ENCODE measurements at places on chromosomes 13 and 19. TPM values are rescaled to one million over a fixed set of nuclear protein-coding genes. Genes with fewer than 3 reads are reported as not detected.

The MEDAG gene
- not detected for total RNA-seq

The PTGER1 gene
- 0.97 TPM for total RNA-seq

DNA sequence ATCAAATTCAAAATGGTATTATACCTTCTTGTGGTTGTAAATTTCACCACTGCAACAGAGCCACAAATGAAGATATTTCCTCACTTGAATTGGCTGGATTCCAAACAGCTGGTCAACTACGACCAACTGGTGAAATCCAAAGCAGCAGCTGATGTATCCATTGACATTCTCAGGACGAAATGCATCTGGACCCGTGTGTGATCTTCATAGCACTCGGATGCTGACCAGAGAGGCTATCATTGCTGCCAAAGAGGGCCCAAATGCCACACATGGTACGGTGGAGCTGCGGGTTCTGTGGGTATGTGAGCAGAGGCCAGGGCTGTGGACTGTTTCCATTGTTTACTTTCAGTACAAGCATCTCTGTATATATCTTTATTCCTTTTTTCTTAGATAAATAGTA is 25.6 kb upstream of the PCCA start:
- no peak for DNase-seq

DNA sequence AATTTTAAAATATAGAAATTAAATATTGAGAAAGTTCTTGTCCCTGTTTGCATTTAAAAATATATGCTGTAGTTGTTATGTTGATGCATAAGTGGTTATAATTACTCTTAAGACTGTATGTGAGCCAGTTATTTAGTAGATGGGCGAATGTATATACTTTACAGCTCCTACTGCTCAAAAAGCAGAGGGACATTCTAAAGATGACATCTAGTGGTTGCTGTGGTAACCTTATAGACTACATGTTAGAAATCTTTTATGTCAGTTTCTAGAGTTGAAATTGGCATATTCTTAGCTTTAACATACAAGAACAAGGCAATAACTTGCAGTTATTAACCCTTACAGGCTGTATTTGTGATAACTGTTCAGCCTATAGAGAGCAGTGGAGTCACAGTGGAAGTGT is 160.5 kb downstream of the OLFM4 start:
- no peak for DNase-seq

- no peak for DNase-seq
Measured at GRCh38 chr19:1570836-1571235, 2.7 kb upstream of the MEX3D start.

DNA sequence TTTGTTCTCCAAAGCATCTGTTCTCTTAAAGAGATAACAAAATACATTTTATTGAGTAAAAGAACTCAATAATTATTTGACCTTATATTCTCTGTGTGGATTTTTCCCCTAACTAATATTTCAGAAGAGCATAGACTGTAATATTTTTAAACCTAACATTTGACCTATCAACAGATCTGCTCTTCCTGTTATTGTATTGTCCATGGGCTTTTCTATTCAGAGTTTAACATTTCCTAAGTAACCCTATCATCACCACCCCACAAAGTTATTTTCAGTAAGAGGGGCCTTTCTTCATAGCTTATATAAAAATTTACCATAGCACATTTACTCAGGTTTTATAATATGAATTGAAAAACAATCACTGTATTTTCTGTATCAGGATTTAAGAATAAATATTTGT is 17.5 kb downstream of the POLR1D start:
- DNase-seq = no peak

DNA sequence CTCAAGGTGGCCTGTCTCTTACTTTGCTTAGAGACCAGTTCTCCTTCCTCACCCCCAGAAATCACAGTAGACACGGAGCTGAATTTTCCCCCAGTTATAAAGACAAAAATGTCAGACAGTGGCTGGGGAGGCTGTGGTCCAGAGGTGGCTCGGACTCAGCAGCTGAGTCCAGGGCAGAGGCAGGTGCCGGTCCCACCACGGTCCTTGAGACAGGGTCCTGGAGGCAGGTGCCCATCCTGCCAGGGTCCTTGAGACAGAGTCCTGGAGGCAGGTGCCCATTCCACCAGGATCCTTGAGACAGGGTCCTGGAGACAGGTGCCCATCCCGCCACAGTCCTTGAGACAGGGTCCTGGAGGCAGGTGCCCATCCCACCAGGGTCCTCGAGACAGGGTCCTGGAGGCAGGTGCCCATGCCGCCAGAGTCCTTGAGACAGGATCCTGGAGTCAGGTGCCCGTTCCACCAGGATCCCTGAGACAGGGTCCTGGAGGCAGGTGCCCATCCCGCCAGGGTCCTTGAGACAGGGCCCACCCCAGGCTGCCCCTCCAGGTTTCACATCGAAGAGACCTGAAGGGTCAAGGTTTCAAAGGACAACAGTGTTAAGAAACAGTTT is 23.1 kb downstream of the PEPD start:
- DNase-seq = no peak

- DNase-seq = no peak
Measured at GRCh38 chr13:110006304-110006703, 219.9 kb upstream of the IRS2 start.

Data from activated naive CD4-positive, alpha-beta T cell treated with anti-CD3 and anti-CD28 coated beads, Interleukin-2, amount 50 U/mL, for 72 hours (primary cell).